Retinal pigment epithelial cell (primary cell): ENCODE measurements at places on chromosomes 7 and 10.

DNA sequence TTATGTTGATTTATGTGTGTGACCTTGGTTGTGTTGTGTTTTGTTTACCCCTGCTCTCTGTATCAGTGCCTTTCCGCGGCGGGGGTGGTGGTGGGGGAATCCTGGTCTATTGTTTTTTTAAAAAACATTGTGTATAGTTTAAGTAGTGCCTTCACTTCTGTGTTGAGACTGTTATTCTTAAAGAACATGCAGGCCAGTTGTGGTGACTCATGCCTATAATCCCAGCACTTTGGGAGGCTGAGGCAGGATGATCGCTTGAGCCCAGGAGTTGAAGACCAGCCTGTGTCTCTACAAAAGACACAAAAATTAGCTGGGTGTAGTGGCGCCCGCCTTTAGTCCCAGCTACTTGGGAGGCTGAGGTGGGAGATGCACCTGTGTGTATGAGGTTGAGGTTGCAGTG is 429.0 kb upstream of the LRGUK start:
- no peak for DNase-seq

DNA sequence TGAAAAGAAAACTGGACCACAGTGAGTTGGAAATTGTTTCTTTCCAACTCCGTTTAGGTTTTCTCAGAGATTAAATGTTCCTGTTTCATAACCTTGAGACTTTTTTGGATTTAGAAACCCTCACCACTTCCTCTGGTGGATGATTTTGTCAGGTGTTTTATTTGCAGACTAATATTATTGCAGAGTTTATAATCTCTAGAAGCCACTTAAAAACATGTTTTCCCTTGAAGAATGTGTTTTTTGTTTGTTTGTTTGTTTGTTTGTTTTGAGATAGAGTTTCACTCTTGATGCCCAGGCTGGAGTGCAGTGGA is 520 bp upstream of the MICU1 start:
- DNase-seq = no peak

DNA sequence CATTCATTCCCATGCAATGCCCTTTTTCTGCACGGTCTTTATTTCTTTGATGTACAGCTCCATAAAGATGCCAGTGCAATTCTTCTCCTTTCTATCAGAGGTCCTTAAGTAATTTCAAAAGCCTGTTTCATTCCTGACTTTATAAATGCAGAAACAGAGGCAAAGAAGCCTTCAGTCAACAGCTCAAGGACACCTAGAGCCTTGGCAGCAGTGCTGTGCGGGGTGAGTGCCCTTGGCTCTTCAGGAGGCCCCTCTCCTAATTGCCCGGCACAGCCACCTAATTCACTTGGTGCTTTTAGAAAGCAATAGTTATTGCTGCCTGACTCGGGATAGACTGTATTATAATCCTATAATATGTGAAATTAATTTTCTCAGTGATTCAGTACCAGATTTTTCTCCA is 169.6 kb upstream of the KLF6 start:
- no peak for DNase-seq

DNA sequence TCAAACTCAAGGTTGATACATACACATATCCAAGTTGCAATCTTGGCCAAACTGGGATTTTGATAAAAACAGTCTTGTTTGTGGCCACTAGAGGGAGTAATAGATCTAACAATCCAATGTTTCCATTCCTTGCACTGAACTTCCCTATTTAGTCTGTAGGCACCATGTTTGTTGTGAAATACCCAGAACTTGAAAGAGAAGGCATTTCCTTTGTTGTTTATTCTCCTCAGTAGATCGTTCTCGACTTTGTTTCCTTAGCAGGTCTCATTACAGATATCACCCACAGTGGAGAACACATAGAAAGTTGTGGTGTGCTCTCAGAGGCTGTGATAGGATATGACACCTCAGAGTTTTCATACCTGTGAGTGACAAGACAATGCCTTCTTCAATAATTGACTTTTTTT is 70.3 kb upstream of the MXI1 start:
- DNase-seq = peak; percentile 22

DNA sequence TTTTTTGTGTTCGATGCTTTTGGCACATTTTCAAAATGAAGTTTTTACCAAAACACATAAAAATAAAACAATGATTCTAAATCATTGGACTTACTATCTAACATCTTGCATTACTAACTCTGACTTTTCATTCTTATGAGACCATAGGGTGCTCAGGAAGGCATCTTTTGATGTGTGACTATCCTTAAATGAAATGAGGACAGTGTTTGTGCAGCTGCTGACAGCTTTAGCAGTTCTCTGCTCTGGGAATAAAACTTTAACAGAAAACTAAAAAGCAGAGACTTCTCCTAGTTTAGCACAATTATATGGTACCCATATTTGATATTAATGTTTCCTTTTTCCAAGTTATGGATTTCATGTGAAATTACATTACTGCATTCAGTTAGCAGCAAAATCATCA is 471.6 kb downstream of the ARL4A start:
- no peak for DNase-seq

DNA sequence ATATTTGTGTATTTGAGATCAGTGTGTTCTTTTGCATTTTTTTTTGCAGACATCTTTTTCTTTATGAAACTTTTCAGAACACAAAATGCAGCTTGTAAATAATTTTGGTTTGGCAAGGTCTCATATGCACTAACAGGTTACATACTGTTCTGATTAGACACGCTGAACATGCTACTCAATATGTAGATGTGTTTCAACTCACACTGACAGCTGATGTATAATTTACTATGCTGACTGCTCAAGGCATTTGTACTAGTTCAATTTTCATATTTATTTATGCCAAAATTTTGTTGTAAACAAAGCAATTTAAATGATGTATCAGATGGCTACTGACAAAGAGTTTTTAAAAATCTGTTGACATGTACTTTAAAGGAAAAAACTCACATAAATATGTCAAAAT is 123.8 kb downstream of the TFEC start:
- DNase-seq = no peak

DNA sequence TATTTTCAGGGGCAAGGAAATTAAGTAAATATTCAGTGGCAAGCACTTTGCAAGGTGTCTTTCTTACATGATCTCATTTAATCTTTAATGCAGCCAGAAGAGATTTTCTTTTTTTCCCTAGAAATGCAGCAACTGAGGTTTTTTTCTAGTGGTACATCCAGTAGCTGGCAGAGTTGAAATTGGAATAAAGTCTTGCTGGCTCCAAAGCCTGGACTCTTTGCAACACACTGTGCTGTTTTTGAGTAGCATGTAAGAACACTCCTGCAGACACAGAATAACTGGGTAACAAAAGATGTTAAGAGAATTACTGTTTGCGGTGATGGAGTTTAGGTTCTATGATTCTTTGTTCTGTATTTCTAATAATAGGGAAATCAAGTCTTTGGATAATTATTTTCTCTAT is 123.6 kb downstream of the PON1 start:
- no peak for DNase-seq

GRCh38 chr10:100817268-100817839 is 72.0 kb downstream of the PAX2 start:
- DNase-seq = no peak

DNA sequence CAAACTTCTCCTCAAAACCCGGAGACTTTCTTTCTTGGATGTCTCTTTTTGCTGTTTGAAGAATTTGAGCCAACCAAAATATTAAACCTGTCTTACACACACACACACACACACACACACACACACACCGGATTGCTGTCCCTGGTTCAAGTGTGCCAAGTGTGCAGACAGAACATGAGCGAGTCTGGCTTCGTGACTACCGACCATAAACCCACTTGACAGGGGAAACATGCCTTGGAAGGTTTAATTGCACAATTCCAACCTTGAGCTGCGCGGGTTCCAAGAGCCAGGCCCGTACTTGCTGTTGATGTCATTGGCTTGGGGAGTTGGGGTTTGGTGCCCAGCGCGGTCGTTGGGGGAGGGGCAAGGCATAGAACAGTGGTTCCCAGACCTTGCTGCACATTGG is 1.7 kb downstream of the EGFR start:
- peak; percentile 70 for DNase-seq

- no peak for DNase-seq
Measured at GRCh38 chr7:35992436-35992835, 160.6 kb upstream of the EEPD1 start.

DNA sequence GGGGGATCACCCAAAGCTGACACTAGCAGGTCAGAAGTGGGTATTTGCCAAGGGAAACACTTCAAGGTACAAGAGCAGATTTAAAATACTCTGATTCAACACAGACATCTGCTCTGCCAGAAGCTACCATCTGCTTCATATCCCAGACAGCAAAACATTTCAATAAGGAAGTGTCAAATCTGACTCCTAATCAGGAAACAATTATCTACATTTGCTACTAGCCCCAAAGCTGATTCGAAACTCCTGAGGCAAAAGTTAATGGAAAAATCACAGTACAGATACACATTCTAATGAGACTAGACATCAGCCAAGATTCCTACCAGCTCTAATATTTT is 48.9 kb downstream of the PARD3 start:
- no peak for DNase-seq

DNA sequence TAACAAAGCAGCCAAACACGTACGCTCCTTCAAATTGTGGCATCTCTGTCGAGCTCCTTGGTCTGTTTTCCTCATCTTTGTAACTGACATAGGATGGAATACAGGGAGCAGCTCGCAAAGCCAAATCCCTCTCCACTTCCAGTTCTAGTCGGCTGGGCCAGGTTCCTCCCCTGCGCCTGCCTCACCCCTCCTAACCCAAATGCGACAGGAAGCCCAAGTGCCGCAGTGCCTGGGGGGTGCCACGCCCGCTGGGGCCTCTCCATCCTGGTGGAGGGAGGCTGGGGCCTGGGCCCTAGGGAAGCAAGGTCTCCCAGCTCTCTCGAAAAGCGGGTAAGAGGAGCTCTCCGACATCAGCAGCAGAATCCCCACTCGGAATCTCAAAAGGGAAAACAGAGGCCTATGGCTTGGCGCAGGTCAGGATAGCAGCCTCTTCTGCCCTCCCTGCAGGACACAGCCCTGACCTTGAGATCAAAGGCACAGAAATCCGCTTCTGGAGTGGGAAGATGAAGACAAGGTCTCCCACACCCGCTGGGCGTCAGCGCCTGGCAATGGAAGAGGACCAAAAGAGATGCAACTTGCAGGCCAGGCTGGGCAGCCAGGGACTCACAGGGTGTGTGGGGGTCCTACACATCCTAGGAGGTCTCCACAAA is 165.8 kb downstream of the NRF1 start:
- no peak for DNase-seq

GRCh38 chr10:18658271-18659124 is 733 bp upstream of the ARL5B start:
- no peak for DNase-seq

DNA sequence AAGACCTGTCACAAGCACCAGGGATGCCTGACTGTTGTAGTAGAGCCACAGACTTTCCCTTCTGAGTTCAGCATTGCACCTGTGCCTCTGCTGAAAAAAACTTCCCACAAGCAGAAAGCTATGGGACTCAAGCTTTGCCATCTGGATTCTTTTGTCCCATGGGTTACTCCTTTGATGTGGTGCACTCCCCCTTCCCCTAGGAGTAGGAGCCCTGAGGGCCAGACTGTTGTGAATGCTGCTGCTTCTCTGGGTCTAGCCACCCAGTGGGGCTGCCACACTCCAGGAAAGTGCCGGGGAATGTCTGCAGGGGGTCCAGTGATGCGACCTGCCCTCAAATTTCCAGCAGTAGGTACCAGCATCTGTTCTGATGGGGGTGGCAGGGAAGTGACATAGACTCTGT is 11.7 kb downstream of the CASP7 start:
- DNase-seq = no peak

DNA sequence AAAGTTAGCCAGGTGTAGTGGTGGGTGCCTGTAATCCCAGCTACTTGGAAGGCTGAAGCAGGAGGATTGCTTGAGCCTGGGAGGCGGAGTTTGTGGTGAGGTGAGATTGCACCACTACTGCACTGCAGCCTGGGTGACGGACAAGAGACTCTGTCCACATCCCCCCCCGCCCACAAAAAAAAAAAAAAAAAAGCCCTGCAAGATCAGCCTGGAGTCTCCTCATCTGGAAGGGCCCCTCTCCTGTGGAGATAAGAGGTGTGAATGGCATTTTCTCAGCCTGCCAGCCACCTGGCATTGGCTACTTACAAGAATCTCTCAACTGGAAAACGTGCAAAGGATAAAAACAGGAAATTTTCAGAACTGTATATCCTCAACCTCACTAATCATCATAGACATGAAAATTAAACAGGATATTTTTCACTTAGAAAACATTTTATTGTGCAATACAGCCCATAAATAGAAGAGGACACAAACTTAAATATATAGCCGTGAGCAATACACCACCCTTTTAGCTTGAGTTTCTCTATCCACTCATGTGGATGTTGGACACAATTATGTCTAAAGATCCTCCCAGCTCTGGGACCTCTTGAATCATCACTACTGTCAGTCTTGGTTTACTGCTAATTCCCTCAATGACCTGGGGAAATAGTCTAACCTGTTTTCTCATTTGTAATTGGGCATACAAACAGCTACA is 11.3 kb upstream of the TSPAN15 start:
- DNase-seq = no peak

- DNase-seq = no peak
Measured at GRCh38 chr7:123657304-123657685, 1.6 kb downstream of the LMOD2 start.

- no peak for DNase-seq
Measured at GRCh38 chr10:132504501-132505272, 32.9 kb upstream of the INPP5A start.
